Activated B cell treated with CpG ODN at 0.5 μM for 24 hours (primary cell): ENCODE measurements at places on chromosomes 1 and 21. TPM values are rescaled to one million over a fixed set of nuclear protein-coding genes. Genes with fewer than 3 reads are reported as not detected.

AP4B1 gene
- 48.5 and 69.9 TPM in 2 replicates for total RNA-seq

UBAP2L gene
- total RNA-seq = 209 and 234 TPM in 2 replicates

DNA sequence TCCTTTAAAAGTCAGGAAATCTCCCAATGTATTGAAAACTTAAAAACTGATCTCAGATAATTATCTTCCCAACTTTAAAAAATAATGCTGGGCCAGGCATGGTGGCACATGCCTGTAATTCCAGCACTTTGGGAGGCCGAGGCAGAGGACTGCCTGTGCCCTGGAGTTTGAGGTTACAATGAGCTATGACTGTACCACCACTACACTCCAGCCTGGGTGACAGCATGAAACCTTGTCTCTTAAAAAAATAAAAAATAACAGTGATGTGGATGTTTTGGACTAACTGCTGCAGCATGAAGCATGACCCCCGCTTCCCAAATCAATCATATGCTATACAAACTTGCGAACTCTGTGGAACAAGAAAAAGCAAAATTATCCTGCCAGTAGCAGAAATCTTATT is 186.3 kb downstream of the RERE start:
- H3K4me1 ChIP-seq = peaks cover 82% of the 10 kb centered on the region
- no peak for DNase-seq
- no peaks in the 10 kb centered on the region for H3K27me3 ChIP-seq

DNA sequence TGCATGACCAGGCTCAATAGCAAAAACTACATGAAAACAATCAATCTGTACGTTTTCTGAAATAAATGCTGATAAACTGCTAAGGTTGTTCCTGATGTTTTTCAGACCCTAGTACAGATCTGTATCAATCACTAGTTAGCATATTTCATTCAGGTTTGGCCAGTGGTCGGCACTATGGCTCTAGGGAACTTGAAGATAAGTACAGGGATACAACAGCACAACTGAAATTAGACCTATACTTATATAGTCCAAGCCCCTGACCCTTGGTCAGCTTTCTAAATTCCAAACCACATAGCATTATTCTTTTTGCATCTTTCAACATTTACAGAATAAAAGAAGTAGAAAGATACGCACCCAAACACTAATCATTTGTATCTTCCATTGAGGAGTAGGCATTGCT is 142.7 kb downstream of the PLPPR4 start:
- H3K36me3 ChIP-seq = no peaks in the 10 kb centered on the region
- DNase-seq = no peak
- no peaks in the 10 kb centered on the region for H3K27me3 ChIP-seq
- H3K27ac ChIP-seq = no peak overlapping the region
- H3K4me1 ChIP-seq = no peaks in the 10 kb centered on the region

DNA sequence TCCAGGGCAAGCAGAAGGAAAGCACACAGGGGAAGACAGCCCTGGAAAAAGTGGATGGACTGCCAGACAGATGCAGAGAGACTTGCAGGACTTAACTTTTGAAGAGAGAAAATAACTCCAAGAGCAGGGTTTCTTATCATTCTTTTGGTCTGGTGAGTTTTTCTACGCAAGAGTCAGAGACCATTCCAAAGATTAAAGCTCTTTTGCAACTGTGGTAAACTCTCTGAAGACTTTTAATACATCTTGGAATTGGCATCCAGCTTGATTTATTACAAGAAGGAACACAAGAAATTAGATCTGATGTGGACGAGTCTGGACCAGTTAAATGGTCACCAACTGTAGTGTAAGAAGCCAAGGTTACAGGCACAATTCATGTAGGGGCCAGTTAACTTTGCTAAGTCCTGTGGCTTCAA is 153.4 kb downstream of the SIPA1L2 start:
- H3K36me3 ChIP-seq = no peaks in the 10 kb centered on the region
- no peak for DNase-seq
- H3K27ac ChIP-seq = no peak overlapping the region
- H3K4me1 ChIP-seq = no peaks in the 10 kb centered on the region
- no peaks in the 10 kb centered on the region for H3K27me3 ChIP-seq

- no peak overlapping the region for H3K4me3 ChIP-seq
- no peak for DNase-seq
- no peaks in the 10 kb centered on the region for H3K27me3 ChIP-seq
- H3K4me1 ChIP-seq = peaks cover 10% of the 10 kb centered on the region
Measured at GRCh38 chr1:224786533-224787250, 142.8 kb upstream of the DNAH14 start.

- no peak for DNase-seq
- H3K4me3 ChIP-seq = no peak overlapping the region
- no peaks in the 10 kb centered on the region for H3K36me3 ChIP-seq
- H3K27ac ChIP-seq = no peak overlapping the region
- no peaks in the 10 kb centered on the region for H3K27me3 ChIP-seq
Measured at GRCh38 chr1:174839211-174839610, 160.5 kb upstream of the CACYBP start.
